ENCODE measurements at places on chromosomes 1 and 21.

DNA sequence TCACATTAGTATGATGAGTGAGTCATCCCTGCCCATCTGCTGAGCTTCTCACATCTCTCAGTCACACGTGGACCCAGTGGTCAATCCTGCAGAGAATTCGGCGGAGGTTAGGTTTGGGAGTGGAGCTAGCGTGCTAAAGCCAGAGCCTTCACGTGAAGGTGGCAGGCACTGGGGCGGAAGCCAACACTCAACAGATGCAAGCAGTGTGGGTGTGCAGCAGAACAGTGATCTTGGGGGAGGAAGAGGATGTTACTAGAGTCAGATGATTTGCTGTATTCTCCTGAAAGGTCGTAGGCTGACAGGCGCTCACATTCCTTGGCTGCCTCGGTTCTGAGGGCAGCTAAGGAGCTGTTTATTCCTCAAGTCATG lies 6.7 kb downstream of the C1orf115 start:
- no peak for DNase-seq

DNA sequence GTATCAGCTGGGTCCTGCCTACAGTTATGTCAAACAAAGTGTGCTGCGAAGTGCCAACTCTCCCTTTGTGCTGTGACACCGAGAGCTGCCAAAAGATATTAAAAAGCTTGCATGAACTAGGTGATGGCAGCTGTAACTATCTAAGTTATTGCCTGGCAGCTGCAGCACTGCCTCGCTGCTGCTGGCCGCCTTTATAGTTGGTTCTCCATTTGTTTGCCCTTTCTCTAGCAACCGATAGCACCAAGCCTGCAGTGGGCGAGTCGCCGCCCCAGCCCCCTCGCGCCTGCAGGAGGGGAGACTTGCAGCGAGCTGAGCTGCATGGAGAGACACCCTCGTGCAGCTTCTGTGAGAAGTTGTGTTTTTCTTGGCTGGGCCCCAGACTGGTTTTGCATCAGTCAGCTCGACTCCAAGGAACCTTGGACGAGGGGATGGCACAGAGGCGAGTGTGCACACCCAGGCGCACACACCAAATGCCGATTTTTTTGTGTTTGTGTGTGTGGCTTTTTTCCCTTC lies 330.6 kb downstream of the RPS6KC1 start:
- no peak for DNase-seq

DNA sequence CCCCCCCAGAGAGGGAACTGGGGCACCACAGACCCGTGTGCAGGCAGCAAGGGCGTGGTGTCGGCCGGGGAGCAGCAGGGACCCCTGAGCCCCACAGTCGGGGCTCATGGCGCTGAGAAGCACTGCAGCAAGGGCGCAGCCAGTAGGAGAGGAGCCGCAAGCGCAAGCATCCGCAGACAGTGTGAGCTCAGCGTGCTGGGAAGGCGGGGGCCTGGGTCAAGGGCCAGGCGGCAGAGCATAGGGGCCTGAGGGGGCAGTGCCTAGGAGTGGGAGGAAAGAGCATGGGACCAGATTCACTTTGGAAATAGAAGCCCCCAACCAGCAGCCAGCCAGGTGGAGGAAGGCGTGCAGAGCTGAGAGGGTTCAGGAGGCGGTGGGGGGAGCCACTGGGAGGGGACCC lies 6.7 kb upstream of the KCNAB2 start:
- DNase-seq = no peak

DNA sequence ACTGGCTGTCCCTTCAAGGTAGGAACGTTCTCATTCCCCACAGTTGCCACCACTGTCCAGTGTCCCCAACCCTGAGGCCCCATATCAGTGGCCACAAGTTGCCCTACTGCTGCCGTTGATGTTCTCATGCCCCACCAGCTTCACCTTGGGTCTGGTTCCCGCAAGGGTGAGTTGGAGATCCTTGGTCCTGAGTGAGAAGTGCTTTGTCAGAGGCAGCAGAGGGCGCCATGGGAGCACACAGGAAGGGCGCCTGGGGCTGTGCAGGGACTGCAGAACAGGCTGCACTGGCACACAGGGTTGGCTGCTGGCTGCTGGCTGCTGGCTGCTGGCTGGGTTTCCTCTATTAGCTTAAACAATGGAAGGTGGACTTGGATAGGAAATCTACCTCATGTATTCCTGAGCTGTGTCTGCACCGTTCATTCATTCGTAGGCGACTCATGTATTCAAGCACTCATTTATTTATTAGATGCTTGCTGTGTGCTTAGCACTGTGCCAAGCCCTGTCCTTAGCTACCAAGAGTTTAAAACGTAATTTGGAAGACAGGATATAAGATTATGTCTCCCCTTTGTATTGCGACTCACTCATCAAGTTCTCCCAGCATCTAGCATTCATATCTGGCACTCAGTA lies 2.1 kb upstream of the S100A9 start:
- DNase-seq = no peak

- no peak for DNase-seq
These were observed 58.8 kb upstream of the C1orf115 start for GRCh38 chr1:220631238-220631815.

GRCh38 chr1:229714964-229715603 lies 89.0 kb downstream of the URB2 start:
- DNase-seq = no peak

DNA sequence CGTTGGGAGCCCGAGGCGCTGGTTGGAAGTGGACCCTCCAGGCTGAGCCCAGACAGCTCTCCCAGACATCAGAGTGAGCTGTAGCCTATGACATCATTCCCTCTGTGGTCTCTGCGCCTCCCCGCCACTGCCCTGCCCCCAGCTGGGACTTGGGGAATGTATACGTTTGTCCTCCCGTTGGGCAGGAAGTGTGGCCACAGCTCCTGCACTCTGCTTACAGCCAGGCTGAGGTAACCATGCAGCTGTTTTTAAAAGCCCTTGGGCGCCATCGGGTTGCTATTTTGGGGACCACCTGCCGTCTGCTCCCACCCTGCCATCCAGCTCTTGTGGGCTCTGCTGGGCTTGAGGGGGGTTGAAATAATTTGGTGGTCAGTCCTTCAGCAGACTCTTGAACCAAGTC lies 7.8 kb downstream of the VASH2 start:
- DNase-seq = no peak

GRCh38 chr1:80076469-80076868 lies 1069.9 kb upstream of the ADGRL4 start:
- DNase-seq = no peak

DNA sequence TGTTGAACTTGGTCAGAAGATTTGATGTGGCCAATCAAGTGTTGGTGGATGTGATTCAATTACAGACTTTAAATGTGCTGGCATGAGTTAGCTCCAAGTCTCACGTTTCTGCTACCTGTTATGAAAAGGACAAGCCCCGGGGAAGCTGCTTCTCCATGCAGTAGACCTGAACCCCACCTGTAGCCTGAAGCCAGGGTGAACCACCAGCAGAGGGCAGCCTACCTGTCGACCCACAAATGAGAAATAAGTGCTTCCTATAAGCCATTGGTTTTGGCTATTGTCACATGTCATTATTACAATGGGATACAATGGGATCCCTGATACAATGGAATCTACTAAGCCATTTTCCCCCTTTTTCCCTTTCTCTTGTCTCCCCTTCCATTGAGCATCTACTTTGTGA lies 230.2 kb downstream of the PRDM2 start:
- DNase-seq = no peak

- no peak for DNase-seq
These were observed 41.7 kb downstream of the EIF2D start for GRCh38 chr1:206570529-206570928.
